ENCODE measurements at places on chromosomes 6 and 20.

GRCh38 chr6:136158387-136158821 lies 91.7 kb downstream of the MTFR2 start:
- peak; percentile 51 for DNase-seq

GRCh38 chr6:111549746-111550145 lies 55.9 kb downstream of the TRAF3IP2 start:
- DNase-seq: no peak

DNA sequence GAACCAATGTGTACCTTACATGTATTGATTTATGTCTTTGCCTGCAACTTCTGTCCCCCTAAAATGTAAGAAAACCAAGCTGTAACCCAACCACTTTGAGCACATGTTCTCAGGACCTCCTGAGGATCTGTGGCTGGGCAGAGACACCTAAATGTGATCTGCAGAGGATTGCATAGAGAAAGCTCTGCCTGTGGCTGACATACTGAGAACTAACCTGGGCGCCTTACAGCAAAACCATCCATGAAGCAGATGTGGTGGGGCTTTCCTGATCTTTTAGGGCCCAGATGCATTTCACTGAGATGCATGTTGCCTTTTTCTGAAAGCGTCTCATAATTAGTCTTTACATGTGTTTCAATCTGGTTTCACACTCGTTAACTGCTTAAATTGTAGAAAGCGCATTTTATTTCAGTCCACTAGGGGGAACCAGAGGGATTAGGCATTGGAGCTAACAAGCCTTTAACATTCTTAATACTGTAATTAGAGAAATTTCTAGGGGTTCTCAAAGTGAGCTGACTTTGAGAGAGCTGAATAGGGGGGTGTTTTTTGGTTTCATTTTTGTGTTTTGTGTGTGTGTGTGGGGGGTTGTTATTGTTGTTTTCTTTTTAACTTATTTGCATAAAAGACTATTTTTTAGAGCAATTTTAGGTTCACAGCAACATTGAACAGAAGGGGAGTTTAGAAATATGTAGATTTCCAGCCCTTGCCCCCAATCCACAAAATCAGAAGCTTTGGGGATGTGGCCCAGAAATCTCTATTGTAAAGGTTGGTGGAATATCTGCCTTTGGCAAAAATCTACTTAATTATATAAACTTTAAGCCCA lies 50.9 kb upstream of the FAM184A start:
- no peak for DNase-seq

DNA sequence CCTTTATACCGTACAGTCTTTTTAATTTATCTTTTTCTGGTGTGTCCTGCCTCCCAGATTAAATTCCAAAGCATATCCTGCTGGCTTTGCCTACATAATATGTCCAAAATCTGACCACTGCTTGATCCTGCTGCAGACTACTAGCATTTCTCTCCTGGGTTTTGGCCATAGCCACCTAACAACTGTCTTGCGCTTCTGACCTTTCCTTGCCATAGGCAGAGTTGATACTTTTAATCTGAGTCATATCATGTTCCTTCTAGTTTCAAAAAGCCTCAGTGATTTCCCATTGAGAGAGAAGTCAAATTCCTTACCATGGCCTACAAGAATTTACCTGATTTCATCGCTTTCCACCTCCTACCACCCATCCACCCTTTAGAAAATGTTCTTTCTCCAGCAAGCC lies 104.8 kb downstream of the BCKDHB start:
- DNase-seq: no peak

- peak; percentile 80 for DNase-seq
Measured at GRCh38 chr6:324116-324728, 31.9 kb downstream of the DUSP22 start.

DNA sequence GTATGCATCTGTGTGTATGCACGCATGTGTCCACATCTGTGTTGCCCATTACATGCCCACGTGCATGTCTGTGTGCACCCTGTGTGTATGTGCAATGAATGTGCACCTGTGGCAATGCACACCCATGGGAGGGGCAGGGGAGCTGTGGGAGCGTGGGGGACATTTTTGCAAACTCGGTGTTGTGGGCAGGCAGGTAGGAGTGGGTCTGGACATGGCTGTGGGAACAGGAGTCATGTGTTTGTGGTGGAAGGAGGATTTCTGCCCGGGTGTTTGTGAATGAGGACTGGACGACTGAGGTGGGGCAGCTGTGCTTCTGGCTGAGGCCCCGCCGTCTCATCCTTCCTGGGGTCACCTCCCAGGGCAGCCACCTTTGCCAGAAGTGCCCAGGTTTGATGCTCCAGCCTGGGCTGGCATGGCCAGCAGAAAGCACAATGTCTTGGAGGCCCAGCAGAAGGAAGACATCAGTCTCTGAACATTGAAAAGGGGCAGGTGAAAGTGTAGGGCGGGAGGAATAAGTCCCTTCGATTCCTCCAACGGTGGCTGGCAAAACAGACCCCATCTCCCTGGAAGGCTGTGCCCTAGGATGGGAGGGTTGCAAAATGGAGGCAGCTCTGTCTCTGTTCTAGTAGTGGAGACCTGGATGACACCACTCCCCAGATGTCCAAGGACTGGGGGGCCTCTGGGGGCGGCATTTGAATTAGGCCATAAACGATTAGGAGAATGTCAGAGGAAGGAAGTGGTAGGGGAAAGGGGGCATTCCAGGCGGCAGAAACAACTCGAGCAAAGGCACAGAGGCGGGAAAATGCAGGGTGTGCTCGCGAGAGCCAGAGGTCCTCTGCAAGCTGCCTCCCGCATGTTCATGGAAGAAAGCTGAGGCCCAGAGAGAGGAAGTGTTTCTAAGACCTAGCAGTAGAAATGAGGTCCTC lies 19.1 kb upstream of the ARMC12 start:
- DNase-seq: no peak

GRCh38 chr6:150586850-150587359 lies 12.8 kb upstream of the PLEKHG1 start:
- DNase-seq: no peak

DNA sequence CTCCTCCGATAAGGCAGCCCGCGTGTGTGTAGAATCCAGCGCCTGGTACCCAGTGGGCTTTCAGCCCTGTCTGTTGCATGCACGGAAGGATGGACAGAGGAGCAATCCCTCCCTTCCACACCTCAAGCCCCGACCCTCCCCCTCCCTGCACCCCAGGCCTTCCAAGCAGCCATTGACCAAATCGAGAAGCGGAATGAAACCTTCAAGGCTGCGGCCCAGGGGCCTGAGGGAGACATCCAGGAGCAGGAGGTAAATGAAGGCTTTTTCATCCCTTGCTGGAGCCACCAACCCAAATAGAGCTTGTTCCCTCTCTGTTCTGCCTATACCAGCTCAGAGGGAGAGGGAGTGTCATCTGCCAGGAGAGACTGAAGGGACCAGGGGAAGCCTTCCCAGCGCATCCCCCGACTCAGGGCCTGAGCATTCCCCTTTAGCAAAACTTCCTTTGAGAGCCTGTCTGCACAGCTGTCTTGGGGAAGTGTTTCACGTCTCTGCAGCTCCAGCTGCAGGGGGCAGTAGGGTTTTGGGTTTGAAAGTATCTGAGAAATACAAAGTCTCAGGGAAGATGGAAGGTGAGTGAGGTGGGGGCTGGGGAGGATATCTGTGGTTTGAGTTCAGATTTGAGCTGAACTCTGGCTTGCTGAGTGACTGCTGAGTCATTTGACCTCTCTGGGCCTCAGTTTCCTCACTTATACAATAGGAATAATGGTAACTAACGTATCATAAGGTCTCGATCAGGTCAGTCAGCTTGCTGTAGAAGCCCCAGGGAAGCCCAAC lies 16.1 kb downstream of the FGD2 start:
- no peak for DNase-seq

- DNase-seq: no peak
Measured at GRCh38 chr6:52876056-52876787, 33.3 kb downstream of the GSTA3 start.

DNA sequence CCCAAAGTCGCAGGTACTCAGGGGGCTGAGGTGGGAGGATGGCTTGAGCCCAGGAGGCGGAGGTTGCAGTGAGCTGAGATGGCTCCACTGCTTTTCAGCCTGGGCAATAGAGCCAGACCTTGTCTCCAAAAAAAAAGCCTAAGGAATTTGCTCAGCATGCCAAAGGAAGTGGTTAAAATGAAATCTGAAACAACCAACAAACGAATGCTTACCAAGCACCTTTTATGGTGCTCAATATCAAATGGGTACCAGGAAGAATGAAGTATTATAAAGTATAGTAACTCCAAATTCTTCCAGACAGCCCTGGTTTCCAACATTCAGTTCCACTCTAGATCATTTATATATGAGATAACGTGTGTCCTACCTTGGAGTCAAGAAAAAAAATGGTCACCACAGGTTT lies 14.0 kb downstream of the GMDS start:
- no peak for DNase-seq

GRCh38 chr6:37956711-37957275 lies 137.3 kb downstream of the ZFAND3 start:
- no peak for DNase-seq

- no peak for DNase-seq
Measured at GRCh38 chr20:64063389-64064144, 569 bp downstream of the TCEA2 start.

GRCh38 chr20:828987-829386 lies 4.5 kb upstream of the FAM110A start:
- DNase-seq: no peak

DNA sequence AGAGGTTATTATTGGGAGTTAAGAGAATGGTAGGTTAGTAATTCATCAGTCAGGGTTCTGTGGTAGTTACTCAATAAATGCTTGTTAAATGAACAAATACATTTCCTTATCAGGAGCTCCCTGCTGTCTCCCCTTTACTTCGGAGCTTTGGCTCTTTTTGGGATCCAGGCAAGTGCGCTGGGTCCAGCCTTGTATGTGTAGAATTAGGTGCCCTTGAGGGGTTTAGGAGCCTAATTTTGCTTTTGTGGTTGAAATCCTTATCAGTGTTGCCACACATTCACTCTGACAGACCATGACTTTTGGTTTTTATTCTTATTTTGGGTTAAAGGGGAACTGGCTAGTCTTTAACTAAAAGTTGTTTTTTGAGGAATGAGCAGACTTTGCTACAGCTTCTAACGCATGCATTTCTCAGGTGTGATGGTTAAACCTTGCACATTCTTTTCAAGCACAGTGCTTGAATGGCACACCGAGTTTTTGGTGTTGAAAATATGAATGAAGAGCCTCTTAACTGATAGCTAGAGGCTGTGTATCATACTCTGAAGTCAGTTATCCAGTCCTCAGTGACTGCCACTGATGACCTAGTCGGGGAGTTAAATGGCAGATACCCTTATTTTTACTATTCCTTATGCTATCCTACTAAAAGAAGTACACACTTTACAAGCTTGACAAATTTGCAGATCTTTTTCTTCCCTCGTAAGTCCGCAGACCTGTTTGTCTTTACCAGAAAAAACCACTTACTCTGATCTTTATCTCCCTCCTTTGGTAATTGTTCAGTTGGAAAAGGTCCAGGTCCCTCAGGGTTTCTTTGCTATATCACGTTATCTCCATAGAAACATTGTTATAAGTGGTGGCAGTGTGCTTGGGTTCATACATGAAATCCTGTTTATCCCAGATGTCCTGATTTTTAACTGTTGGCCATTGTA lies 50.7 kb upstream of the PLCG1 start:
- DNase-seq: no peak

GRCh38 chr6:161590961-161591627 lies 317.2 kb upstream of the AGPAT4 start:
- no peak for DNase-seq

- DNase-seq: no peak
Measured at GRCh38 chr20:38152175-38152620, 12.9 kb downstream of the TGM2 start.

DNA sequence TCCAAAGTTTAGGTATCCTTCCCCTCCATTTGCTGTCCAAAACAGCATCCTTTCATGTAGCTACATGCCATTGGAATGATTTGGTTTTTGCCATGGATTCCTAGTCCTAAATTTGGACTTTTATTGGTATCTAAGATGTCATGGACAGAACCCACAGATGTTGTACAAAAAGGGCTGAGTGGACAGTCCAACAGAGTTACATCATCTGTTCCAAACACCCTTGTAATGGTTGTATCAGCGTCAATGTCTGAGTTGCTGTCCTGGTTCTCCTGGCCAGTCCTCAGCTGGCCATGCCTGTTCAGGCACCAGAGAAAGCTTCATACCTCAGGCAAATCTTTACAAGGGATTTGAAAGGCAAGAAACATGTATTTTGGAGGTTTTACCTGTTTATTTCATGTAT lies 191.3 kb downstream of the ESR1 start:
- DNase-seq: no peak

GRCh38 chr6:14743474-14744211 lies 502.2 kb upstream of the JARID2 start:
- DNase-seq: no peak

DNA sequence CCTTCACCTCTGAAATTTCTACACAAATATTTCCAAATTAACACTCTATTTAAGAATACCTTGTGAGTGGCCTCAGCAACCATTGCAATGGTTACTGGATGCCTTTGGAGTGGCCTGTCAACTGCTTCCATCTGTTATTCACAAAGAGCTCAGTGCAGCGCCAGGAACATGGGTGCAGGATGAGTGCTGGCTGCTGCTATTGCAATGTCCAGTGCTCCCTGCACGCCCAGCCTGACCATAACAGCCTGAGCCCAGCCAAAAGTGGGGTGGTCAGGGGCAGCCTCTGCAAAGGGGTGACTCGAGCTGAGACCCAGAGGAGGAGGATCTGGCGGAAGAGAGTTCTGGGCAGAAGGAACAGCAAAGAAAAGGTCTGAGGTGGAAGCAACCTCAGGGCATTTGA lies 18.4 kb downstream of the CASS4 start:
- DNase-seq: no peak

- no peak for DNase-seq
Measured at GRCh38 chr6:69570106-69570505, 226.7 kb downstream of the LMBRD1 start.

- no peak for DNase-seq
Measured at GRCh38 chr6:20948556-20948955, 414.3 kb downstream of the CDKAL1 start.

DNA sequence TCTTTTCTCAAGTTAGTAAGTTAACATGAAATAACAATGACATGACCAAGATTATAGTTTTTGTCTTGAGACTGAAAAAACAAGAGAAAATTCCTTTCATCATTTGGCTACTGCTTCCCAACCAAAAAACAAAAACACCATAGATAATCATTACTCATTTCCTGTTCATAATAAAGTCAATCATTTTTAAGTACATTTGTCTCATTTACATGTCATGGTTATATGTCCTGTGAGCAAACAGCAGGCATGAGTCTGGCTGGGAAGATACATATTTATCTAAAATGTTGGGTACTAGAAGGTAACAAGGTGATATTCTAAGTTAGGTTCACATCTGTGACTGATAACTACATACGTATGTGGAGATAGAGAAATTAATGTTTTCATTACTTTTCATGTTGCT lies 180.5 kb downstream of the ISM1 start:
- no peak for DNase-seq

GRCh38 chr20:47111576-47111975 lies 216.9 kb downstream of the EYA2 start:
- DNase-seq: no peak

- DNase-seq: no peak
Measured at GRCh38 chr6:17202526-17202925, 78.6 kb upstream of the RBM24 start.
